H9 (cell line): ENCODE measurements at places on chromosomes 5 and 9. TPM values are rescaled to one million over a fixed set of nuclear protein-coding genes. Genes with fewer than 3 reads are reported as not detected.

CHSY3 gene
- 0.37 and 0.42 TPM in 2 replicates for total RNA-seq

MAMDC4 gene
- 6.9 and 9.2 TPM in 2 replicates for total RNA-seq

PCDHA1 gene
- 0.44 and 0.61 TPM in 2 replicates for total RNA-seq

PDE6A gene
- total RNA-seq, result not detected in 2 replicates
